ENCODE measurements at places on chromosomes 13 and 19.

DNA sequence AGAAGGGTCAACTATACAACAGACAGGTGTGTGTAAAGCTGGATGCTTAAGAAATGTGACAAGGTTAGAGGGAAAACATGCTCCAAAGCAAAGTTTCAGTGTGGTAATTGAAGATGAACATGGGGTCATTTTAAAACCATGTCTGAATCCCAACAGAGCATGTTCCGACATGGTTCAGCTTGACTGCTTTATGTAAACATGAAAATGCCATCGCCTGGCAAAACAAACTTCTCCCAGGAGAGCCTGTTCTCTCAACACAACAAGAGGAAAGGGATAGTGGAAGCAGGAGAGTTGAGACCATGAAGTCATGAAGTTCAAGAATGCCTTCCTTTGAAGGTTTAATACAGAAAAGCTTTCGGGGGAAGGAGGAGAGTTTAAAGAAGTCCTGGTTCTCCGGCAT, 85.8 kb downstream of the EPSTI1 start:
- DNase-seq, result no peak

DNA sequence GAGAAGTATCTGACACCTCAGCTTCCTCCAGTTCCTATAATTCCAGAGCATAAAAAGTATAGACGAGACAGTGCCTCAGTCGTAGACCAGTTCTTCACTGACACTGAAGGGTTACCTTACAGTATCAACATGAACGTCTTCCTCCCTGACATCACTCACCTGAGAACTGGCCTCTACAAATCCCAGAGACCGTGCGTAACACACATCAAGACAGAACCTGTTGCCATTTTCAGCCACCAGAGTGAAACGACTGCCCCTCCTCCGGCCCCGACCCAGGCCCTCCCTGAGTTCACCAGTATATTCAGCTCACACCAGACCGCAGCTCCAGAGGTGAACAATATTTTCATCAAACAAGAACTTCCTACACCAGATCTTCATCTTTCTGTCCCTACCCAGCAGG, 3.1 kb downstream of the KLF5 start:
- DNase-seq, result no peak

GRCh38 chr19:7394731-7395359, 46.1 kb downstream of the ARHGEF18 start:
- peak; percentile 62 for DNase-seq

DNA sequence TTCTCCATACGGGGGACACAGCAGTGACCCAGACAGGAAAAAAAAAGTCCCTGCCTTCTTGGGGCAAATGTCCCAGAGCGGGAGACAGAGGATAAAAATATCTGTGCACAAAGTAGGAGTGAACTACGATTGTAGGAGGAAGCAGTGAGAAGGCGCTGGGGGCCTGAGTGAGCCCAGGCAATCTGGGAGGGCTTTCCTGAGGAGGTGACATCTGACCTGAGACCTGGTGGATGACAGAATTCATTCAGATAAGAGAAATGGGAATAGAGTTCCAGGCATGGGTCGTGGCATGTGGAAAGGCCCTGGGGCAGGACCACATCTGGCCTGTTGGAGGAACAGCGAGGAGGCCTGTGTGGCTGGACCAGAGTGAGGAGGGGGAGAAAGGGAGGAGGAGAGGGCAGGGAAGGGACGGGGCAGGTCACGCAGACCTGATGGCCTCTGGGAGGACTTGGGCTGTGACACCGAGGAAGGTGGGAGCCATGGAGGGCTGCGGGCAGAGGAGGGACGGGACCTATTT, 50.2 kb upstream of the NFIC start:
- DNase-seq, result no peak

- no peak for DNase-seq
Observed at GRCh38 chr13:102700088-102701031, 5.5 kb upstream of the METTL21C start.

GRCh38 chr19:49200238-49200862, 42.8 kb downstream of the TRPM4 start:
- DNase-seq, result no peak

DNA sequence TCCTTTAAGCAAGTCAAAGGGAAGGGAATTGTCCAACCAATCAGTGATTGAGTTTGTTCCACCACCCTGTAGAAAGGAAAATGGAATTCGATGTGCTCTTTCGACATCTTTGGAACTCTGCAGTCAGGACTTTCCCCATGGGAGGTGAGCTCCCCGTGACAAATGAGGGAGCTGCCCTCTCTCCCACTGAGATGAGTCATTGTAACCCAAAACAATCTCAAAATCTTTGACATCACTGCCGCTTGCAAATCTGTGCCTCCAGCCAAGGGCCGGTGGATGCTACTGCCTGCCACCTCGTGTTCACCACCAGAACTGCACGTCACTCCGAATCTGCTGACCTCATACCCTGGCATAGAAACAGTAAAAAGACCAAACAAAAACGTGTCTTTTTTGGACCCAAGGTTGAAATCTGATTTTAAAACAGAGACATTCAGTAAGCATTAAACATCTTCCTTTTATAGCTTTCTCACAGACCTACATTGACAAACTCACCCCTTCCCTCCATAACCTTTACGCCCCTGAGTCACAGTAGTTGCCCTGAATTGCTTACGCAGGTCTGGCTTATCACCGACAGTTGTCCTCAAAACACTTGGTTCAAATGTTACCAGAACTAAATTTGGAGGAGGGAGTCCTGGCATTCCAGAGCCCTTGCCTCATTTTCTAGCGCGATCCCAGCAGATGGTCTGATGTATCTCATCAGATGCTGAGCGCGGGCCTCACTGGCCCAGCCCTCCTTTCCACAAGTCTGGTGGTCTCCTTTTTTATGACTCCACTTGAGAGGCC, 105.2 kb downstream of the COL4A2 start:
- peak; percentile 97 for DNase-seq

GRCh38 chr13:29421118-29421517, 174.4 kb downstream of the SLC7A1 start:
- no peak for DNase-seq

DNA sequence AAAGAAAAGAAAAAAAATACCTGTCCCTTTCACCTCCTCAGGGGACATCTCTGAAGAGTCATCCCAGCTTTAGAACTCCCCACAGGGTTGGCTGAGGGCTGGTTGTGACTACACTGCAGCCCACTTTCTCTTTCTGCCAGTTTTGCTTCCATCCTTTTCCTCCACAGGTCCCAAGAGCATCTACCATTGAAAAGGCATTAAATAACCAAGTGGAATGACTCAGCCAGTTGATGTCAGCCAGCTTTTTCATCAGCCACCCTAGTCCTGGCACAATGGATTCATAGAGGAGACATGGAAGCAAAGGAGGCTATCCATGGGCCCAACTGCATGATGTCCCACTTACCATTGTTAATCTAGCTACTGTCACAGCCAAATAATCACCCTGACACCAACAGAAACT, 9.2 kb upstream of the RCBTB1 start:
- DNase-seq, result no peak

GRCh38 chr19:4730740-4731171, 7.1 kb upstream of the DPP9 start:
- DNase-seq, result no peak

Data from fibroblast of skin of left biceps (primary cell).